Myocyte (in vitro differentiated cells): ENCODE measurements at places on chromosomes 5 and 9. TPM values are rescaled to one million over a fixed set of nuclear protein-coding genes. Genes with fewer than 3 reads are reported as not detected.

Gene CCL28
- total RNA-seq, result 0.05 and 0.43 TPM in 2 replicates

Gene UGT3A1
- not detected in 2 replicates for total RNA-seq

Gene ASS1
- total RNA-seq, result 80.1 and 81.3 TPM in 2 replicates

Gene PCDHGA9
- total RNA-seq, result 0.88 and 1.7 TPM in 2 replicates

Gene SAXO1
- 0.57 TPM in 1 of 2 replicates, not detected in the other for total RNA-seq

Gene PCDHGA2
- 0.94 and 1.1 TPM in 2 replicates for total RNA-seq

Gene LCN15
- not detected in 2 replicates for total RNA-seq

Gene ICE1
- 27.2 and 29.4 TPM in 2 replicates for total RNA-seq

Gene C5orf52
- not detected in 2 replicates for total RNA-seq

Gene SHISAL2B
- not detected in 2 replicates for total RNA-seq

Gene DMXL1
- 27.9 and 29.6 TPM in 2 replicates for total RNA-seq

Gene SUSD3
- total RNA-seq, result not detected in 2 replicates

Gene HRH2
- total RNA-seq, result not detected in 2 replicates

Gene SLC26A2
- total RNA-seq, result 14.2 and 16.9 TPM in 2 replicates

Gene PCDHGC4
- 2.0 and 3.6 TPM in 2 replicates for total RNA-seq

Gene SPACA9
- 1.7 and 3.5 TPM in 2 replicates for total RNA-seq

Gene RBM18
- total RNA-seq, result 25.2 and 26.5 TPM in 2 replicates

Gene TERT
- total RNA-seq, result 165 and 184 TPM in 2 replicates

Gene GNPDA1
- total RNA-seq, result 65.5 and 98.3 TPM in 2 replicates

Gene DIPK1B
- not detected in 2 replicates for total RNA-seq

Gene GFRA3
- total RNA-seq, result not detected in 2 replicates

Gene ABLIM3
- total RNA-seq, result 126 and 220 TPM in 2 replicates

Gene PPWD1
- 24.2 and 25.4 TPM in 2 replicates for total RNA-seq
